Cortex of kidney (tissue), 1 donor: ENCODE measurements at places on chromosomes 7 and 10.

GRCh38 chr10:121751191-121751760, 153.0 kb upstream of the FGFR2 start:
- no peak for DNase-seq

DNA sequence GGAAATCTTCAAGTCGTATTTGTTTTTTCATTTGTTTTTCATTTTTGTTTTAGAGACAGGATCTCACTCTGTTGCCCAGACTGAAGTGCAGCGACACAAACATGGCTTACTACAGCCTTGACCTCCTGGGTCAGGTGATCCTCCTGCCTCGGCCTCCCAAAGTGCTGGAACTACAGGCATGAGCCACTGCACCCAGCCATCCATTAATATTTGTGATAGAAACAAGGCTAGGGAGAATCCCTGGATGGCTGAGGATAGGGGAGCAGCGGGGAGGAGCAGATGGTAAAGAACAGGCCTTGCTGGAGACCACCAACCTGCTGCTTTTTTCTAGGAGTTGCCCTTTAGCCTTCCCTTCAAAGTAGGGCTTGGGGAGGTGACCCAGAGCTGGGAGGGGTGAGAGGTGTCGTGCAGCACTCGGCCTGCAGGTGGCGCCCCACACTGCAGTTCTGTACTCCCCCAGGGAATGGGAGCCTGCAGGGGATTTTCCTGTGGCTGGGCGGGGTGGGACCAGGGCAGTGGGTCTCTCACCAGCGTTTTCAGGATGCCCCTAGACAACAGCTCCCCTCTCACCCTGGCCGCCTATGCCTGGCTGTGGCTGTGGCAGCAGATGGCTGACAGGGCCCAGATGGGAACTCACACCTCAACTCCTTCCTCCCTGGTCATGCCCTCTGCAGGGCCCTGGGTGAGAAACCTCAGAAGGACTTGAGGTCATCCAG, 12.6 kb upstream of the CDH23 start:
- DNase-seq, result no peak

DNA sequence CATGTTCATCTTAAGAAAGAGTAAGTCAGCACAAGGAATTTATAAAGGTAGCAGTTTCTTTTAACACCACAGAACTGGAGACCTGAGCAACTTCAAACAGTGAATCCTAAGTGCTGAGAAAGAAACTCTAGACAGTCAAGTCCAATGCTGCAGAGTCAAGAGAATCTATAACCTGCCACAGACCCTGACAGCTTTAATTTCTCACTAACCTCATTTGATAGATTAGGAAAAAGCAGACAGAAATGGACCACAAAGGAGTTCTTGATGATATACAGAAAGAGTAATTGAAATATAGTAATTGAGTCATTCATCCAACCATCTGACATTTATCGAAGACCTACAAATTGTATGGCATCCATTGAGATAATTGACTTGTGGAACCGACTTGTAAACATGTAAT, 847.0 kb downstream of the SORCS1 start:
- no peak for DNase-seq

- no peak for DNase-seq
Measured at GRCh38 chr10:89946106-89946505, 244.7 kb downstream of the KIF20B start.

DNA sequence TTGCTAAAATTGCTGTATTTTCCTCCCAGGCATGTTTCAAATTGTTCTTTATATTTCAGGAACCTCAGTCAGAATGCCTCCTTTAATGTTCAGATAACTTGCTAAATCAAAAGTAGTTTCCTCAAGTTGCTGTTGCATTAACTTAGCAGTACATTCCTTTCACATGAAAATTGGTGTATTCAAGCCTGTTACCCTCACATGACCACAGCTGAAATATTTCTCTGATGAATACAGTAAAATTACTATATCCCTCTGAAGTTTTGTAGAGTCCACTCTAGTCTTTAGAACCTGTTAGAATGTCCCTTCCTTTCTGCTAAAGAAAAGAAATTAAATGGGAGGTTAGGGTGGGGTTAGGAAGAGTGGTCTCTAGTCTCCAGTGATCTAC, 24.5 kb upstream of the C1GALT1 start:
- no peak for DNase-seq

DNA sequence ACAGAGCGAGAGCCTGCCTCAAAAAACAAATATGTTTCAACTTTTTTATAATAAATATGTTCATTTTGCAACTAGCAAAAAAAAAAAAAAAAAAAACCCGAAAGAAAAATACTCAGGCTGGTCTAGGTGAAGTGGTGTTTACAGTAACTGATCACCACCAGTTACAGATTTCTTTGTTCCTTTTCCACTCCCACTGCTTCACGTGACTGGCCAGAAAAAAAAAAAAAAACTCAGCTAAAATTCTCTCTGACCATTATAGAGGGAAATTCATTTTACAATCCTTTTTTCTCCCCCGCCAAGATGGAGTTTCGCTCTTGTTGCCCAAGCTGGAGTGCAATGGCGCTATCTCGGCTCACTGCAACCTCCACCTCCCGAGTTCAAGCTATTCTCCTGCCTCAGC, 4.6 kb upstream of the ASCC1 start:
- no peak for DNase-seq

- no peak for DNase-seq
Measured at GRCh38 chr10:29981510-29981909, 77.9 kb downstream of the JCAD start.

DNA sequence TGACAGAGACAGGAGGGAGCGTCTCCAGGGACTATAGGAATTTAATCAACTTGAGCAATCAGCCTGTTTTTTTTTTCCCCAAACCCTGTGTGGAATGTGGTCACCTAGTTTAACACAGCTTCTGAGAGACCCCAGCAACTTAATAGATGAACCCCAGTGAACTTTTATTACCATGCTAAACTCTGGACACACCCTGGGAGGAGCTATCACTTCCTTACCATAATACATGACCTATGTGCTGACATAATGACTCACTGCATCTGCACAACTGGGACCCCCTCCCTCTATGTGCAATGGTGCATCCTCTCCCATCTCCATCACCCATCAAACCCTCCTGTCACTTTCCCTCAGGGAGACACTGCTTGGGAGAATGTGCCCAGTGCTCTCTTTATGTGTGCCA, 83.7 kb downstream of the EPC1 start:
- no peak for DNase-seq

- DNase-seq, result no peak
Measured at GRCh38 chr7:150375662-150376521, 3.2 kb upstream of the ZNF775 start.

- DNase-seq, result no peak
Measured at GRCh38 chr10:116156819-116157218, 116.2 kb downstream of the GFRA1 start.

DNA sequence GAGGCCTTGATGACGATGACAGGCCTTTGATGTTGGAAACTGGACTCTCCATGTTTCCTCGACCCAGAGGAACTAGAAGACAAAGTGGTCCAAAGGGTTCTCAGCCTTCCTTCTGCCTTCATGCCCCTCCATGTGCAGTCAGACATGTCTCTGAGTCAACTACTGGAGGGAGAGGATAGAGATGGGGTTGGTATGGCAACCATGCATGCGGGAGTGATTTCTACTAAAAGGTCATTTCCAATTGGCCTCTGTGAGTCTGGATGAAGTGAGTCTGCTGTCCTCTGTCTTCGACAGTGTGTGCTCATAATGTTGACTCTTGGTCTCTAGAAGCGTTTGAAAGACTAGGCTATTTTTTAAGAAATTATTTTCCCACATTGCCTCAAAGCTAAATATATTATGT, 29.2 kb downstream of the STK17A start:
- DNase-seq, result no peak

GRCh38 chr7:106418094-106418493, 133.3 kb upstream of the NAMPT start:
- no peak for DNase-seq

- no peak for DNase-seq
Measured at GRCh38 chr10:25820472-25820871, 113.6 kb upstream of the MYO3A start.

DNA sequence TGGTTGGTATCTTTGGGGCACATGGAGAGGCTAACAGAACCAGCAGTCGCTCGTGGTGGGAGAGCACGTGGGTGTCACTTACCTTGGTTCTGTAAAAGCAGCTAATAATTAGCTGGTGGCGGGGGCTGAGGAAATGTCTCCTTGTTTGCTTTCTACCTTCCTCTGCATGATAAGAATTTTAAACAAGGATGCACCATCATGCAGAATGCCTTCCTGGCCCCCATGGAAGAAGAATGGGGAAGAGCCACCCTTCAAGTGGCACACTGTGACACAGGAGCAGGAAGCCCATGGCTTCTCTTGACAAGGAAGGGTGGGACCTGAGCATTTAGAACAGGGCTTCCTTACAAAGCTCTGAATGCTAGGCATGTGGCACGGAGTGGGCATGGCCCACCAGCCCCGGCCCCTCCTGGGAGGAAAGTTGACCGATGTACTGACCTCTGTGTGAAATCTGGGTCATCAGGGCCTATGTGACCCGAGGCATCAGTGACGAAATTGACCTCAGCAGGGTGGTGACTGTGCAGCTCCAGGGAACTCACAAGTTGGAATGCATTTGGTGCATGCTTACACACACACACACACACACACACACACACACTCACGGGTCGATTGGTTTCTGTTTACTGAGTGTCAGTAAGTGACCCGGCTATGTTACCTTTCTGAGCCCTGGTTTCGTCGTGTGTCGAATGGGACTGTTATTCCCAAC, 116.9 kb upstream of the ANLN start:
- no peak for DNase-seq

- no peak for DNase-seq
Measured at GRCh38 chr7:80335511-80336231, 176.2 kb downstream of the GNAT3 start.

GRCh38 chr7:75905785-75906604, 9.0 kb upstream of the POR start:
- DNase-seq, result no peak

DNA sequence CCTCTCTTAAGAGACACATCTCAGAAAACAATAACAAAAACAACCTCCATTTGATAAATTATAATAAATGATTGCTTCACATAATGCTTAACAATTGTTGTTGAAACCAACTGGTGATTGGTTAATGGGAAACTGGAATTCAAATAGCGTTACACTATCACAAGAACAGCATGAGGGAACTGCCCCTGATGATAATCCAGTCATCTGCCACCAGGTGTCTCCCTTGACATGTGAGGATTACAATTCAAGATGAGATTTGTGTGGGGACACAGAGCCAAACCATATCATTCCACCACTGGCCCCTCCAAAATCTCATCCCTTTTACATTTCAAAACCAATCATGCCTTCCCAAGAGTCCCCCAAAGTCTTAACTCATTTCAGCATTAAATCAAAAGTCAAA, 375.9 kb downstream of the BMPER start:
- DNase-seq, result no peak

DNA sequence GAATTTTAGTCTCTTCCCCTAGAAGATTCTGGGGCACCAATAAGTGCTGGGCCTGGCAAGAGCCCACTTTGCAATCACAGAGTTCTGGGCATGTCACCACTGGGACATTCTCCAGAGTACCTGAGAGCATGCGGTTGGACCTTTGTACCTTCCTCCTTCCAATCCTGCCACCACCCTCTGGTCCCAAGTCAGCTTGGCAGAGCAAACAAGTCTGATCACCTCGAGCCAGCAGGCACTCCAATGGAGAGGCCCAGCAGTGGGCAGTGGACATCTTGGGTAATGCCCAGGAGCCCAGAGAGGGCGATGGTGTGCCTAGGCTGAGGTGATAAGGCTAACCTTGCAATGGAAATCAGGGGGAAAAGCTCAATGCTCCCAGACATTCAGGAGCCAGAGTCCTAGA, 43.4 kb downstream of the SH3PXD2A start:
- no peak for DNase-seq

GRCh38 chr7:130914554-130915294, 180.7 kb upstream of the KLF14 start:
- DNase-seq, result no peak

DNA sequence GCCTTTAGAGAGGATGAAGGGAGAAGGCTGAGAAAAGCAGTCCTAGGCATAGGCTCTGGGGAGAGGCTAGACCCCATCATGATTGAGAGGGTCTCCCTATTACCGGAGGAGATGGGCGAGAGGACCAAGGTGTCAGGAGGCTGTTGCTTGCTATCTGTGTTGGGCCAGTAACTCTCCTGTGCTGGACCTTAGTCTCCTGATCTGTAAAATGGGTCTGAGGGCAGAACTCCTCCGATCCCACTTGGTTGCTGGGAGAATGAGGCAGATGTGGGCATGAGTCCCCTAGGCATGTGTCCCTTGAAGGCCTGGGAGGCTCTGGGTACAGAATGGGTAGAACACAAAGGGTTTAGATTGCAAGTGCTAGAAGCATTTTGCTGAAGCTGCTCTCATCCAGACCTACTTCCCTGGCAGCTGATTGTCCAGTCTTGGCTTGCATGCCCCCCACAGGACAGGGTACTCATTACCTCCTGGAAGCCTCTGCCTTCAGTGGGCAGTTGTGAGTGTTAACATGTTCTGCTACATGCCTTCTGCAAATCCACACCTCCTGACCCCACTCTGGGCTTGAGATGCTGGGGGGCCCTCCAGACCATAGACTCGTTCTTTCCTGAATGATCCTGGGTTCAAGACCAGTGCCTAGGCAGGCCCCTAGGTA, 4.4 kb downstream of the ZMIZ1 start:
- DNase-seq, result no peak

- DNase-seq, result no peak
Measured at GRCh38 chr7:38123494-38123893, 54.6 kb upstream of the STARD3NL start.
